Forelimb muscle (tissue), 1 donor: ENCODE measurements at places on chromosomes 3 and 15. TPM values are rescaled to one million over a fixed set of nuclear protein-coding genes. Genes with fewer than 3 reads are reported as not detected.

The ADAMTS7 gene
- 13.7 TPM for polyA plus RNA-seq

The MAGI1 gene
- polyA plus RNA-seq: 12.3 TPM

The MESP2 gene
- 0.35 TPM for polyA plus RNA-seq

The DOCK3 gene
- 0.15 TPM for polyA plus RNA-seq

The OR4M2 gene
- polyA plus RNA-seq: not detected

The ANKRD63 gene
- 0.32 TPM for polyA plus RNA-seq

The MITF gene
- polyA plus RNA-seq: 6.8 TPM

The FBXL22 gene
- polyA plus RNA-seq: 33.6 TPM

The PDIA3 gene
- polyA plus RNA-seq: 165 TPM

The CLDN16 gene
- 0.13 TPM for polyA plus RNA-seq

The MYO5C gene
- polyA plus RNA-seq: 8.5 TPM

The CDAN1 gene
- 16.0 TPM for polyA plus RNA-seq

The HCN4 gene
- polyA plus RNA-seq: not detected
